ENCODE measurements at places on chromosomes 16 and 17.

GRCh38 chr16:66668777-66669444 lies 27.6 kb downstream of the CMTM4 start:
- DNase-seq = no peak

GRCh38 chr17:63596856-63597586 lies 3.7 kb upstream of the TACO1 start:
- no peak for DNase-seq

DNA sequence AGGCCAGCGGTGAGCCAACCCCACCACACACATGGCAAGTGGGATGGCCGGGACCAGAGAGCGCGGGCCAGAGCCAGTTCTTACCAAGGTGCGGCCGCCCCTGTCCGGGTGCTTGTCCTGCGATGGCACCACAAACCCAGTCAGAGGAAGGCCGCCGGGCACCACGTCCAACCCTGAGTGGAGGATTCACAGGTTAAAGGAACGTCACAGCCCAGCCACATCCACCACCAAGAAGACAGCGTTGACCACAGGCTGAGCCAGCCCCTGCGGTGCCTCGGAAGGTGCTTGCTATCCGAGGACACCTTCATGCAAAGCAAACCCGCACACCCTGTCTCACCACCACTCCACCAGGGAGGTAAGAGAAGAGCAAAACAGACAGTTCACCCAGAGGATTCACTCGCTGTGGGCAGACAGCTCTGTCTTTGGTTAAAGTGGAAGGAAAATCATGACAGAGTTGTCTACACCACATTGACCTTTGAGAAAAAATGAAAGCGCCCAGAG lies 15.8 kb downstream of the SLX4 start:
- no peak for DNase-seq

DNA sequence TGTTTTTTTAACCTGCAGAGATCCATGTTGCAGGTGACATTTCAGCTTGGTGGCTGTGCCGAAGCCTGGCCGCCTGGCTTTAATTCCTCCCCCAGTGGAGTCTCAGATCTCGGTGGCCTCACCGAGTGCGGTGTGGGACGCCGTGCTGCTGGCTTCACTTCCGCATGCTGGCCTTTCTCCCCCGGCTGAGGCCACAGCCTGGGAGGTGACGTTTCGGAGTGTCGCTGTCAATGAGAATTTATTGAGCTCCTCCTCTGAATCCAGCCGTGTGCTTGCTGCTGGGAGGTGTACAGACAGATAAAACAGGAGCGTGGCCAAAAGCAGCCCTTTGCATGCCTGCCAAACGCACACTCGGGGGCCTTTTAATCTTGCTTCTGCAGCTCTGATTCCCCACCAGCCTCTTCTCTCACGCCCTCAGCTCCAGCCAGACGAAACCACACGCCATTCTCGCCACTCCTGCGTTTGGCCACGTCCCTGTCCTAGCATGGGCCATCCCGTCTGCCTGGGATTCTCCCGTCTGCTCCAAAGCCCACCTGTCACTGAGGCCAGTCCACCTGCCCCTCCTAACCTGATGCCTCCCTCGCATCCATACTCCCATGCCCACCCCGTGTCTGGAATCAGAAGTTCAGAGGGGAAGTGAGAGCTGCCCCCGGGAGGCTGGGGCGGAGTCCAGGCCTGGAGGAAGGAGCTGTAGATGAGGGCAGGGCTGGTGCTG lies 3.6 kb downstream of the GSE1 start:
- DNase-seq = peak; percentile 63

DNA sequence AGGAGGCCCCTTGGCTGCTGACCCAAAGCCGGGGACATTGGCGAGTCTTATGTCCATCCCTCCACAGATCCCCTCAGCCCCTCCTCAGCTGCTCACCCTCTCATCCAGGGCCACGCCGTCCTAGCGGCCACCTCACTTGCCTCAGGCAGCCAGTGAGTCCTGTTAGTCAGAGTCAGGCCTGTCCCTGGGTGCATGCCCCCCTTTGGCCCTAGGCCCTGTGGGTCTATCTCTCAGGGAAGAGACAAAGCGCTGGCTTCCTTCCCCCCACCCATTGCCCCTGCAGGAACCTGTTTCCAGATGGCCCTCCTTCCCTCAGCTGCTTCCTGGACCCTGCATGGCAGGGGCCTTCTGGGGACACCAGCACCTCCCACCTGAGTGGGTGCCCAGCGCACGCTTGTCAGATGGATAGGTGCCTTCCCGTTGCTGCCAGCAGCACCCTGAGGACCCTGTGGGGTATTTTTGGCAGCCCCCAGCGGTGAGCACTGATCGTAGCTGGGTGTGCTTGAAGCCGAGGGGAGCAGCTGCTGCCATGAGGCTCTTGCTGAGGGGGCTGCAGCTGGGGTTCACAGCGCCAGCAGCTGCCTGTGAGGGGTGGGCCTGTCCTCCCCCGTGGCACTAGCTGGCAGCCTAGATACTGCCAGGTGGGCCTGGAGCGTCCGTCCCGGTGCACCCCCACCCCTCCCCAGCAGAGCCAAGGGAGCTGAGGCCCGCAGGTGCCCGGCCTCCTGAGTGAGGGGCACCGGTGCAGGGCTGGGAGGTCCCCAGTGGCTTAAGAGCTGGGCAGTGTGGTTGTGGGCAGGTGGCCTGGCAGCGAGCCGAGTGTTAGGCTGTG lies 8.4 kb downstream of the DBNDD1 start:
- DNase-seq = no peak

- no peak for DNase-seq
Measured at GRCh38 chr16:24879684-24880083, 33.9 kb downstream of the SLC5A11 start.
